ENCODE measurements at places on chromosomes 7 and 10.

- peak; percentile 29 for DNase-seq
These were observed 562 bp downstream of the GRK5 start for GRCh38 chr10:119207713-119208552.

DNA sequence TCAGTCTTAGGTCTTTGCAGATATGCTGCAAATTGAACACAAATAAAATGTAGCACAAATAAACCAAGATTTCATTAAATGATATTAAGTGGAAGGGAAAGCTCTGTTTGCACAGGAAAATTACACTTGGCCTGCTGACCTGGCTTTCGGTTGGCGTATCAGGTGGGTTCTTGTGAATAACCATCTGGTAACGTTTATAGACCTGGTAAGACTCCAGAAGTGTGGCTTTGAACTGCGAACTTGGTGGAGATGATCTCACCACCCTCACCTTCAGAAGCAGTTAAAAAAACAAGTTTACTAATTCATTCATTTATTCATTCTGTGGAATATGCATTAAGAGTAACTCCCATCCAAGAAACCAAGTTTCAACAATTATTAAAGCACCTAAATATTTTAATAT is 28.1 kb downstream of the ATE1 start:
- no peak for DNase-seq

- peak; percentile 80 for DNase-seq
These were observed 113.3 kb downstream of the TACC2 start for GRCh38 chr10:122102146-122102868.

GRCh38 chr10:84668186-84668763 is 339.9 kb downstream of the CCSER2 start:
- no peak for DNase-seq

GRCh38 chr7:18597754-18598153 is 102.2 kb downstream of the HDAC9 start:
- no peak for DNase-seq

DNA sequence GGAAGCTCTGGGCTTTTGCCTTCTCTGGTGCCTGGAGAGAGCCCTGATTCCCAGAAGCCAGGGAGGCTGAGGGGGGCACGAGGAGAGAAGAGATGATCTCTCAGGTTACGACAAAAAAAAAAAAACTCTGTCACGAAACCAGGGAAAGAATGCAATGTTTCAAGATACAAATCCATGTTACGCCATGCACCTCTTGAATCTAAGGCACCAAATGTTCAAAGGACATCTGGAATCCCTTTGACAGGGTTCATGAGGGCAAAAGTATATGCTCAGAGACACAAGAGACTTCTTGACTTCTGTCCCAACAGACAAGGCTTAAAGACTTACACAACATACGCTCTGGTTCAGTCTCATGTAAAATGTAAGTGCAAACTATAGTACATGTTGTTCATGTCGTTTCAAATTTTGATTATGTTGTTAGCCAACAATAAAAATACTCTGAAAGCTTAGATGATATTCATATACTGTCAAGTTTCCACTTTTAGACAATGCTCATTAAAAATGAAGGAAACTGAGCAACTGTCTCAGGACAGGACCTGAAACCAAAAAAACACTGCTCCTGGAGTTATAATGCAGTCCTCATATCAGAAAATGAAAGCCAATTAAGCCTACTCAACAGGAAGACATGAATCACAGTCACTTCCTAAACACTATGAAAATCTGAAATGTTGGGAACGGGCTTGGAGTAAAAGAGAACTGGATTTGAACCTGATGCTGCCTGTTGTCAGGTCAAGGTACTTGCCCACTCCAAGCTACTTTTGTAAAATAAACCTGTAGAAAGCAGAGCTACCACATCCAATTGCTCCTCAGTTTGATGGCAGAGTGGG is 72.3 kb downstream of the CHCHD3 start:
- DNase-seq = no peak

DNA sequence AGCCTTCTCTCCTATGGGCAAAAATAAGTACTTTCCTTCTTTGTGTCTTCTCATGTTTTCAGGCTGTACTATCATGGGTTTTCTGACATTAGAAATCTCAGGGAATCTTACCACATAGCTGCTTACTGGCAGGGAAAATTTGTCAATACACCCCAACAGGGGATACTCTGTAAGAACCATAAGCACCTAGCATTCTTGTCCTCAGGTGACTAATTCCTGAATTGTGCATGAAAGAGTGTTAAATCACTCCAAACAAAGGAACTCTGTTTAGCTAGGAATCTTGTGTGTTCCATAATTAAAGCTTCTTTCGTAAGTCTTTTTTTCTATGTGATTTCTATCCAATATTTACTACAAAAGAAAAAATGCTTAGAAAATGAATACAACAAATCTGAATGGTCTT is 206.7 kb upstream of the POT1 start:
- no peak for DNase-seq

GRCh38 chr7:157693521-157694375 is 356.9 kb downstream of the DNAJB6 start:
- no peak for DNase-seq

DNA sequence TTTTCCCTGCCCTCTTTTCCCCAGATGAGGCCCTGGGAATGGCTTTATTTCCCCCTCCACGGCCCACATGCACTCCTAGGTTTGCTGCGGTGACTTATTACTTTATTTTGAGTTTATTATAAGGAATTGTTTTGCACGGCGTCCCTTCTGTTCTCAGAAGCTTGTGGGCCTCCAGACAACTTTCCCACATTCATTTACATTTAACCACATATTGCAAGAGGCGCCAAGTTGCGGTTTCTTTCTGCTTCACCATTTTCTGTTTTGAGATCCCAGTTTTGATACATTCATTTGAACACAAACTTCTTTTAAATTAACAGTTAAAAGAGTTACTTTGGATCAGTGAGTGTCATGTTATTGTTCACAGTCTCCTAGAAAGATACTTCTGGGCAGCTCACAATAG is 532.5 kb upstream of the MGMT start:
- no peak for DNase-seq

DNA sequence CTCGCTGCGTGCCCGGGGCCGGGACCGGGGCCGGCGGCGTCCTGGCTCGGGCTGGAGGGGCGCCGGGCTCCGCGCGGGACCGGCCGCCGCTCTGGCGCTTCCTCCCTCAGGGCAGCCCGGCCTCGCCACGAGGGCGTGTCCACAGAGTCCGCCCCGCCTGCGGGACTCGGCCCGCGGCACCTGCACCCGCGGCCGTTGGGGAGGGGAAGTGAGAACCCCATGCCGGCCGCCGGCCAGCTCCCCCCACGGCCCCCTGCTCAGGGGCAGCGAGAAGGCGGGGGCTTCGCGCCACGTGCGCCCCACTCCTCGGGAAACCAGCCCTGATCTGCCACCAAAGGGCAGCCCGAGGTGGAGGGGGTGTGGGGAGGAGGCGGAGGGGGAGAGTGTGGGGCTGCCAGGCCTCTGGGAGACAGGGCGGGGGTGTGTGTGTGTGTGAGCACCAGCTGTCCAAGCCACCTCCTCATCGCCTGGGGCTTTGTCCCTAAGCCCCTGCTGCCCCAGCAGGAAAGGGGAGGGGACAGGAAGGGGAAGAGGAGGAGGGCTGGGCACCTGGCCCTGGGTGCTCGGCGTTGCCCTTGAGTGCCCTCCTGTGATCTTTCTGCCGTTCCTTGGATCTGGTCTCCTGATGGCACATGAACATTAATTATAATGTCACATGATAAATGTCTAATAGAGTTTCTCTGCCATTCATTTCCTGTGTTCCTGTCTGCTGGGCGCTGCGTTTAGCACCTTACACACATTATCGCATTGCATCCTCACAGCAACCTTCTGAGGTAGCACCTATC is at the start of gene PIK3AP1:
PIK3AP1 (minus strand) TSS at position 93 of the 785 bp plus-strand sequence. CDS start 120 bp downstream, outside the sequence.
- peak; percentile 12 for DNase-seq

DNA sequence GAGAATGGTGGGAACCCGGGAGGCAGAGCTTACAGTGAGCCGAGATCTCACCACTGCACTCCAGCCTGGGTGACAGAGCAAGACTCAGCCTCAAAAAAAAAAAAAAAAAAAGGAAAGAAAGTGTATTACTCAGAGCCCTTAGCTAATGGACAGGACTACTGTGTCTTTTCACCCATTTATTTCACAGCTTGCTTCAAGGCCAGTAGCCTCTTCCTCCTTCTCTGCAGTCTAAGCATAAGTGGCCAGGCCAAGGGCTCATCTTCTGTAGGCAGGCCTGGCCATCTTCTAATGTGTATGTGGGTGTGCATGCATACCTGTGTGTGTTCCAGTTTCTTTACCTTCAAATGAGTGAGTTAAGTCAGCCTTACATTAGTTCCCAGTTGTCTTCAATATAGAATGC is 94.8 kb upstream of the GDF10 start:
- no peak for DNase-seq

GRCh38 chr10:114615600-114616007 is 42.5 kb downstream of the ABLIM1 start:
- no peak for DNase-seq

GRCh38 chr7:148906707-148907498 is 22.8 kb upstream of the EZH2 start:
- no peak for DNase-seq

DNA sequence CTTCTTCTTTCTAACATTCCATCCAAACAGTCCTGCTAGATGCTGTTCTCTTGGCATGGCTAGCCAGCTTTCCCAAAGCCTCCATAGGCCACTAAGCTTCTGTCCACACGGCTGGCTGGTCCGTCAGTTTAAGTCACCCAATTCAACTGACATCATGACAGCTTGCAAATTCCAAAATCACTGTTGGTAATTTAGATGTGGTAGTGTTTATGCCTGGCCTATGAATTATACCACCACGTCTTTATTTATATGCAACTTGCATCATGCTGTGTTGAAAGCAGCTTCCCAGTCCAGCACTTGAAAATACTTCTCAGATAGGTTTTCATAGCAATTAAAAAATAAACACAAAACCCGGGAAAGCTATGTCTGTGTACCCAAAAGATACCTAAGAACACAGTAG is 2.2 kb upstream of the VIM start:
- no peak for DNase-seq

DNA sequence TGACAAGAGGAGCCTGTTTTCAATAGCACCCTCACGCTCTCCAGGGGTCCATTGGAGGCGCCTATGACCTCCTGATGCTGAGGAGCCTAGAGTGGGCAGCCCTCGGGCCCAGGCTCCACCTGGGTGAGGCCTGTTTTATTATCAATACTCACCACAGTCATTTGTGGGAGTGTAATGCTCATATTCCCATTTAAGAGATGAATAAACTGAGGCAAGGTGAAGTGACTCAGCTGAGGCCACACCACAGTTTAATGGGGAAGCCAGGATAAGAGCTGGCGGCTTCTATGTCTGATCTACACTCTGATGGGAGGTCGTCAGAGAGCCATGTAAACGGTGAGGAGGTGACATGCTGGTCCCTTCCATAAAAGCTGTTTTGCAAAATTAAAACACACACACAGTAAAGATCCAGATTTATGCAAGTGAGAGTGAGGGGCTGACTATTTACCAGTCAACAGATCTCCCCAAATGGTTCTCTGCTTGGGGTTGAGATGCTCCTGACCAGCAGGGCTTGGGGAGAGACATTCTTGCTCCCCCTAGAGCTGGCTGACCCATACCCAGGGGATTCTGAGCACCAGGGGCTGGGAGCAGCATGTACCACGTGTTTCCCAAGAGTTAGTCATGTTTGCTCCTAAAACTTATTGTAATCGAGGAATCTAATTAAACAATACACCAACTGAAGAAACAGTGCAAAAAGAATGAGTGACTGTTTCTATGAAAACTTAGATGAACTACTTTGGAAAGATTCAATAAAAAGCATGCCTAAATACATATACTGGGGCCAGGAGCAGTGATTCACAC is 81.0 kb upstream of the INSIG1 start:
- no peak for DNase-seq

DNA sequence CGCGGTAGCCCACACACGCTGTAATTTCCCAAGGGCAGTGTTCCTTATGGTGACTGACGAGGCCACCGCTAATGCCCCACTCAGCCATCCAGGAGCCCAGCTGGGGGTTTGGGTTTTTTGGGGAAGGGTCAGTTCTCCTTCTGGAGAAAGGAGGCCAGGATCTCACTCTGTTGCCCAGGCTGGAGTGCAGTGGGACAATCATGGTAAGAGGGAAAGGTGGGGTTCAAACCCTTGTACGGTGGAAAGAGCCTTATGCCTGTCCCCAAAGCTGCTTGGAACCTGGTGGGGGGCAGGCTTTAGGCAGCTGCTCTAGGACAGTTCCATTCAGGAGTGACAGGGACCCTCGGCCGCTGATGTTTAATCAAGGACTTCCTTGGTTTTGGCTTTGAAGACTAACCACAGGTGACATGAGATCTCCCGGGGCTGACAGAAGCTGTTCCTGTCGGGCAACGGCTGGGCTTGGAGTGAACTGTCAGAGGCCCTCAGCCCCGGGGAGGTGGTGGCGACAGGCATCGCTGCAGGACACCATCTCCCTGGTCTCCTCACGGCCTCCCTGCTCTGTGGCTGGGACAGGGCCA is 84.5 kb downstream of the CARD11 start:
- DNase-seq = no peak

DNA sequence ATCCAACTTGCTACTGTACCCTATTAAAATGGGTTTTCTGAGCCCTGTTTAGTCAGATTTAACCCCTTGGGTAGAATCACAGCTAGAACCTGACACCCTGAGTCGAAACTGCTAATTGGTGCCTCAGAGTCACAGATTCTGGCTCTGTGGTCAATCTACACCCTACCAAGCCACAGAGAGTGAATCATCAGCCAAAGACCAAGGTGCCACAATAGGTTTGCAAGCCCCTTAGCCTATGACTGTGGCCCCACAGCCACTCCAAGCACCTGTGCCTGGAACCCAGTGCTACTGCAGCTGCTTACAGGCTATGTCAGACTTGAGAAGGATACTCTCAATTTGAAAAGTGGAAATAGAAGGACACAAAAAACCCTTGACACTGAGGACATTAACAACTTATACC is 202.8 kb upstream of the KCND2 start:
- no peak for DNase-seq

DNA sequence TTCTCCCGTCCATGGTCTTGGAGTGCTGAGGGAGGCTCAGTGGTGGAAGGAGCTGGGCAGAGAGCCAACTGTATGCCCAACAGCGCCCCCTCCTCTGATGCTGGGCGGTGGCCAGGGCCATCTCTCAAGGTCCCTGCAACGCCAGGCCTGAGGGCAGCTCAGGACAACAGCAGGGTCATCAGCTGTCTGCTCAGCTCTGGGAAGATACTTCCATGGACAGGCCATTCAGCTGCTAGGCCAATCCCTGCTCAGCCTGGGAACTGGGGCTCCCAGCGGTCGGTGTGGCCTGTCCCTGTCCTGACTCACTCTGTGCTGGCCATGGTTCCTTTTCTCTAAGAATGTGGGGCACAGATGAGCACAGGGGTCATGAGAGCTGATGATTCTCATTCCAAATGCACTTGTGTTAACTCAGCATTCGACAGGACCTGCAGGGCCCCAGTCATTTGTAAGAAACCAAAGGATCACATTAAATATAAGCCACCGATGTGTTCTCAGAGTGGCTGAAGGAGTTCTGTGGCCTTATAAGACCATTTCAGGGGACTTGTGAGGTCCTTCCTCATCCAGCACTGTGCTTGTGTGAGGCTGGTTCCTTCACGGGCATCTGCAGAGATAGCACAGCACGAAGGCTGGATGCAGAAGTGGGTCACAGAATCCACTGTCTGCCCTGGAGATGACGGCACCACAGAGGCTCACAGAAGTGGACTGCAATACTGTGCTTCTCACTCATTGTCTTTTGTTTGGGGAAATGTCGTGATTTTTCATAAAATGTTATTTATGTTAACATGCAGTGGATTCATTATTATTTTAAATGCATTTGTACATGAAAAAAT is 73.0 kb downstream of the ADCY1 start:
- no peak for DNase-seq

GRCh38 chr10:113304726-113305125 is 248.1 kb upstream of the HABP2 start:
- no peak for DNase-seq

GRCh38 chr10:78959924-78960285 is 108.9 kb upstream of the ZMIZ1 start:
- no peak for DNase-seq

Measured in A549 (cell line).